ENCODE measurements at places on chromosomes 7 and 10.

DNA sequence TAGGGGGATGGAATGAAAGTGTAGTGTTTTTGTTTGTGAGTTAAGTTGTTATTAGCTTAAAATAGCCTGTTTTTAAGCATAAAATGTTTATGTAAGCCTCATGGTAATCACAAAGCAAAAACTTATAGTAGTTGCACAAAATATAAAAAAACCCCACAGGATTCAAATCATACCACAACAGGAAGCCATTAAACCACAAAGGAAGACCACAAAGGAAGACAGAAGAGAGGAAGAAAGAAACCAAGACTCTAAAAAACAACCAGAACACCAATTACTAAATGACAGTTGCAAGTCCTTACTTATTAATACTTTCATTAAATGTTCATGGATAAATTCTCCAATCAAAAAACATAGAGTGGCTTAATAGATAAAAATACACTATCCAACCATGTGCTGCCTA, 63.6 kb downstream of the ANKRD7 start:
- no peak for DNase-seq

DNA sequence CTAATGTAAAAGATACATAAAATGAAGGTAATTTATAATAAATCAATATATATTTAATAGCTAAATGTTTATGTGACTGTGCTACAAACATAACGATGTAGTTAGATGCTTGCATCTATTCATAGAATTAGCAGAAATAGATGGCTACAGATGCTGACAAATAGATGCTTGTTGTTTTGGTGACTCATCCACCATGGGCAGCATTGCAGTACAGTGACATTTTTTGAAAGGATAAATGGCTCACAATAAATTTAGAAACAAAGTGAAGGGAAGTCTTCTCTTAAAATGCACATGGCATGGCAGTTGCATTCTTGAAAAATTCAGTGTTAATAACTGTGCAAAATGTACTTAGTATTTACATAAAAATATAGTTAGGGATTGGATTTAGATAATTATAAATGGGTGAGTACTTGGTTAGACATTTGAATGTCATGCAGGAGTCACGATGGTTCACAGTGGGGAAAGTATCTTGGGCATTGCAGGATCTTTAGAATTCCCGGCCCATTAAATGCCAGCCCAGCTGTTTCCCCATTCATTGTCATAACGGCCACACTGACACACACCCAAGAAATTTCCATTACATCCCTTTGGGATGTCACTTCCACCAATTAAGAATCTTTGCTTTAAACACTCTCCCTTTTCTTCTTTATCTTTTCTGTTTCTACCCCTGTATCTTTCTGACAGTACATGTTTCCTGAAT, 564.1 kb downstream of the ATRNL1 start:
- no peak for DNase-seq

GRCh38 chr10:78686444-78687060, 382.2 kb upstream of the ZMIZ1 start:
- DNase-seq: no peak

GRCh38 chr10:58305821-58306220, 29.0 kb upstream of the UBE2D1 start:
- DNase-seq: no peak

- DNase-seq: no peak
Observed at GRCh38 chr7:69654849-69655707, 56.8 kb downstream of the AUTS2 start.

GRCh38 chr7:138407792-138408191, 52.3 kb upstream of the TRIM24 start:
- no peak for DNase-seq

DNA sequence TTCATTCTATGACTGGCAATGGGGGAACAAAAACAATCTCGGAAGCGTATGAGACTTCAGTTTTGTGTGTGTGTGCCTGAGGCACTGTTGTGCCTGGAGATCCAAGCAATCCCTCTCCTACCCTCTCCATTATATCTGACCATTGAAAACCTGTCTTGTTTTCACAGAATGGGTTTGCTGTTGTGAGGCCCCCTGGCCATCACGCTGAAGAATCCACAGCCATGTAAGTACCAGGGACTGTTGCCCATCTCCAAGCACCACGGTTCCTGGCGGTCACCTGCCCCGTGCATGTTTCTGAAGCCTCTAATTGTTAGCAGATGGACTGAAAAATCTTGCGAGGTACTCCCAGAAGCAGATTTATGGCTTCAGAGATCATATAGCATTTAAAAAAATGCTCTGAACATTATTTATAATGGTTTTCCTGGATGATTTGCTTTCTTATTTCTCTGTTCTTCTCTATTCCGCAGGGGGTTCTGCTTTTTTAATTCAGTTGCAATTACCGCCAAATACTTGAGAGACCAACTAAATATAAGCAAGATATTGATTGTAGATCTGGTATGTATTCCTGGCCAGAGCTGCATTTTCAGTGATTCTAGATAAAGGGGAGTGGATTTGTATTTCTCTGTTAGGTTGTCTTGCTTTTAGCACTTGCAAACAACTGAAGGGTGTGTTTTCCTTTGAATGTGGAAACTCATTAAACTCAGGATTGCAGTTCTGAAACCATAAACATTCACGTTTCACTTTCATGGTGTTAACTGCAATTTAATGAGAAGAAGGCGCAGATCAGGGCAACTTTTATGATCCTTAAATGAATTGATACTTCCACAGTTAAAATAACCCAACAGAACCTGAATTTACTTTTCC, 288.2 kb downstream of the TWIST1 start:
- DNase-seq: no peak

DNA sequence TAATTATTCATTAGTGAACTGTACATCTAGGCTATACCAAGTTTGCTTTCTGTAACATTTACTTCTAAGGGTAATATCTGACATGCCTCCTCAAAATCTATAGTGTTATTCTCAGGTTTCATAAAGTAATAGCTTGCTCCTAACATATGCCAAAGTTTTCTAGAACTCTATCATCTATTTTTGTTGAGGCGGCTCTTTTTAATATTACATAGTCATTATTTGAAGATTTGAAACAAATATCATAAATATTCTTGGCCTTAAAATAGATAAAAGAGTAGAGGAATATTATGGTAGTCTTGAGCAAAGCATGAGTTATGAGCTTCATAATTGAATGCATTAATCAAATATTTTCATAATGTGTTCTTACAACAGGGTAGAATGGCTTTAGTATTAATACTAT, 327.2 kb upstream of the KCND2 start:
- no peak for DNase-seq

DNA sequence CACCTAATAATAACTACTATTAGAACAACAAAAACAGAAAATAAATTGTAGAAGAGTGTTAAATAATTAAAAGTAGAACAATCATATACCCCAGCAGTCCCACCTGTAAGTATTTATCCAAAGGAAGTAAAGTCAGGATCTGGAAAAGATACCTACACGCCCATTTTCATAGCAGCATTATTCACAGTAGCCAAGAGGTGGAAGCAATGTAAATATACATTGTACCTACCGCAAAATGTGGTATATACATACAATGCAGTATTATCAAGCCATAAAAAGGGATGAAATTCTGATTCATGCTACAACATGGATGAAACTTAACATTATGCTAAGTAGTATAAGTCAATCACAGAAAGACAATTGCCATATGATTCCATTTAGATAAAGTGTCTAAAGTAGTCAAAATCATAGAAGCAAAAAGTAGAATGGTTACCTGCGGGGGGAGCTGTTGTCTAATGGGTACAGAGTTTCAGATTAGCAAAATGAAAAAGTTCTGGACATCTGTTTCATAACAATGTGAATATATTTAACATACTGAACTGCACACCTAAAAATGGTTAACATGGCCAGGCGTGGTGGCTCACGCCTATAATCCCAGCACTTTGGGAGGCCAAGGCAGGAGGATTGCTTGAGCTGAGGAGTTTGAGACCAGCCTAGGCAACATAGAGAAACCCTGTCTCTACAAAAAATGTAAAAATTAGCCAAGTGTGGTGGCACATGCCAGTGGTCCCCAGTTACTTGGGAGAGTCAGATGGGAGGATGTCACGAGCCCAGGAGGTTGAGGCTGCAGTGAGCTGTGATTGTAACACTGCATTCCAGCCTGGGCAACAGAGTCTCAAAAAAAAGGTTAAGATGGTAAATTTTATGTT, 6.0 kb upstream of the TMED4 start:
- peak; percentile 59 for DNase-seq

DNA sequence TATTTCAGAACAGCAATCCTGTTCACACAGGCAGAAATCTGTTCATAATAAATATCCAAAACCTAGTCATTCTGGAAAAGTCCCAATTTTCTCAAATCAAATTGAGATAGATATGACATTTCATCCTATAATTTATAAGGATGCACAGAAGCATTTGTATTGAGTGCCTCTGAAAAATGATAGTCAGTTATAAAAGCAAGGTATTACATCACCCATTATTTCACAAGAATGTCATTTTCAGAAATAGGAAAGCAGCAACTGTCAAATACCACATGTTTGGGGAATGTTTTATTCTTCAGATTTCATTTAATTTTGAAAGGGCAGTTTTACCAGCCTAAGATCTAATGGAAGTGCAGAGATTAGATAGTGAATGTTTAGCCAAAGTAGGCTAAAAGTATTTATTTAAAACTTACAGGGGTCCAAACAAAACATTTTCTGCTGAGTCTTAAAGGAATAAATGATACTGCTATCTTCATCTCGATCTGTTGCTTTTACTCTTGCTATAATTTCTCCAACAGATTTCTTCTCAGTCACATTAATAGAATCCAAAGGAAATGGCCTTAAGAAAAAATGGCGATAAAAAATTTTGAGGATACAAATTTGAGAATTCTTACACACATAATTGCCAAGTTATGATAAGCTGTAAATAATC, 185.8 kb downstream of the HGF start:
- no peak for DNase-seq

GRCh38 chr10:128274938-128275337, 148.7 kb upstream of the MKI67 start:
- DNase-seq: no peak

GRCh38 chr10:126935263-126935946, 30.2 kb downstream of the DOCK1 start:
- DNase-seq: no peak

DNA sequence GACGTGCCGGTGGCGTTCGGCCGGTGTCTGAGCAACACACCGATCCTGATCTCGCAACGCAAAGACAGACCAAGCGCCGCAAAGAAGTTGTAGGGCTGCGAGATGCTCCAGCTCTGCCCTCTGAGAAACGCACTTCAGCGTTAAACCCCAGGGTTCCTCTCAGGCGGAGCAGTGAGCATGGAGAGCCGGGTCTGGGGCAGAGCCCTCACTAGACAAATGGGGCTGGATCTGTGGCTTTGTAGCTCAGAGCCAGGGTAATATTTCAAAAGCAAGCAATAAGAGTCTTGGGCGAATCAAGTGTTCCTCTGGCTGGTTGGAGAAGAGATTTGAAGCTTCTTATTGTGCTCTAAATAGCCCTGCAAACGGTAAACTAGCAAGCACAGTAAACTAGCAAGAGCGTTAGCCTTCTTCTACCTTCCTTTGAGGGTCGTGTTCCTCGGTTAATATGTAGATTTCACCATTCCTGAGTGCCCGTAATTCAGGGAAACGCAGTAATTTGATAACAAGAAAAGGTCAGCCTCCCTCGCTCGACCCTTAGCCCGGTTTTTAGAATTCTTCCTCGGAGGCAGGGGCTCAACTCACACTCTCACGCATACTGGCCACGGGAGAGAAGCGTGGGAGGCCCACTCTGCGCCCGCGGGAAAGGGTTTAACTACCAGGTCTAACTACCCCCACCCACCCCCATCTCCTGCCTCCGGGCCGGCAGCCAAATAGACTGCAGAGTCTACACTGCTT, 6.7 kb downstream of the SKAP2 start:
- DNase-seq: no peak

DNA sequence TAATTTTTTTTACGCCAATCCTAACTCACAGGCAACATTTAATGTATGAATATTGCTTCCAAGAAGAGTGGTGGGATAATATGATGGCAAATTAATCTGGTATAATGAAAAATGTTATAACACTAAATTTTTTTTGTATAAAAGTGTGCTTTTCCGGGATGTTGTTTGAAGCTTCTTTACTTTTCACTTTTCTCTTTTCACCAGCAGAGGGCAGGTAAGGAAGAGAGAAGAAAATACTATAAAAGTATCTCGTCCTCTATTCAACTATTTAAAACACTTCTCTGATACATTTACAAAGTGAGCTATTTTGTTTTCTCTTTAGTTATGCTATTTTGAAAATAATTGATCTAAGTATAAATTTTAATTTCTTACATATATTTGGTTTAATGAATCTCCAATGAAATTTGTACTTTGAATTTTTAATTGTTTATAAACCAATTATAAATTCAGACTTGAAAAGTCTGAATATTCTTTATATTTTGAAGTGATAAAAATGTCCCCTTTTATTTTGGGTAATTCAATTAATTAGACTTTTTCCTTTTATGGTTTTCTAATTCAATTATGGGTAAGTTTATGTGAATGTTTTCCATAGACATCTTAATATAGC, 20.7 kb upstream of the CFTR start:
- no peak for DNase-seq

DNA sequence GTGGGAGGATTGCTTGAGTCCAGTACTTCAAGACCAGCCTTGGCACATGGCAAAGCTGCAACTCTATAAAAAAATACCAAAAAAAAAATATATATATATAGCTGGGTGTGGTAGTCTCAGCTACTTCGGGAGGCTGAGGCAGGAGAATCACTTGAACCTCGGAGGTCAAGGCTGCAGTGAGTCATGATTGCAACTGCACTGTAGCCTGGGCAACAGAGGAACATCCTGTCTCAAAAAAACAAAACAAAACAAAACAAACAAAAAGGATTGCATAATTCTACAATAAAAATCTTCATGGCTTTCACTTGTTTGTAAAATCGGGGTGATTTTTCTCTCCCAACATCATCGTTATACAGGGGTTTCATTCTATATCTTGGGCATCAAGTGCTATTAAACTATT, 35.1 kb downstream of the GUSB start:
- DNase-seq: no peak

DNA sequence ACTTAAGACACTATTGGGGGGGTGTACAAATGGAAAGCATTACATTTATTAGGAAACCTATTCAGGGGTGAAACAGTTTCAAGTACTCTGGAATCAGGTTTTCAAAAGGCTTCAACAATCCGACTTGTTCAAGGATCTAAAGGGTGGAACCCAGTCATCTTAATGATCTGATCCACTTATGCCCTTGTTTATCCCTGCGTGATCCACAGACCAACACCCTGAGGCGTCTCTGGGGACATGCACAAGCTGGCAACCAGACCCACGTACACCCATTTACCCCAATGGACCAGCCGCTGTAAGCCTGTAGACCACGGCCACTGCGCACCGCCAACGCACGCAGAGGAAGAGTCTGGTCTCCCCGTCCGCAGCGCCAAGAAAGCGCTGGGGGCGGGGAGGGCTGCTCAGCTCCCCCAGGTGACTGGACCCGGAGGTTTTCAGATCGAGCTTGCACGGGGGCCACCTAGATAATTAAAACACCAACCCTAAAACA, 13.4 kb downstream of the HNRNPF start:
- no peak for DNase-seq

DNA sequence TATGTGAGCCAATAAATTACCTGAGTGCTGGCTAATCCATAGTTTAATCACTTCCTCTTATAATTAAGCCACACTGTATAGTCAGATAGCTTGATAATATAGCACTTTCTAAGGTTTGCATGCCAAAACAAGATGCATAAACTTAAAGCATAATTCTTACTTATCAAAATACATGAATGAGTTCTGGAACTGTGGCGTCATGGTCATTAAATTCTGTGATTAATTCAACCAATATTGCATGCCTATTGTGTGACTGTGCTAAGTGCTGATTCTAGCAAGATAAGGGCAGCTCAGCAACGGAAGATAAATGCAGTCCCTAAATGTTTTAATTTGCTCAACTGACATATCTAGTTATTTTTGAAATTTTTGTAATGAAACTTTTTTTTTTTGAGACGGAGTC, 29.7 kb downstream of the HOXA1 start:
- no peak for DNase-seq
